Activated naive CD4-positive, alpha-beta T cell (primary cell): ENCODE measurements at places on chromosomes 6 and 20.

- no peak for DNase-seq
Measured at GRCh38 chr6:117613920-117614560, 11.7 kb upstream of the GOPC start.

DNA sequence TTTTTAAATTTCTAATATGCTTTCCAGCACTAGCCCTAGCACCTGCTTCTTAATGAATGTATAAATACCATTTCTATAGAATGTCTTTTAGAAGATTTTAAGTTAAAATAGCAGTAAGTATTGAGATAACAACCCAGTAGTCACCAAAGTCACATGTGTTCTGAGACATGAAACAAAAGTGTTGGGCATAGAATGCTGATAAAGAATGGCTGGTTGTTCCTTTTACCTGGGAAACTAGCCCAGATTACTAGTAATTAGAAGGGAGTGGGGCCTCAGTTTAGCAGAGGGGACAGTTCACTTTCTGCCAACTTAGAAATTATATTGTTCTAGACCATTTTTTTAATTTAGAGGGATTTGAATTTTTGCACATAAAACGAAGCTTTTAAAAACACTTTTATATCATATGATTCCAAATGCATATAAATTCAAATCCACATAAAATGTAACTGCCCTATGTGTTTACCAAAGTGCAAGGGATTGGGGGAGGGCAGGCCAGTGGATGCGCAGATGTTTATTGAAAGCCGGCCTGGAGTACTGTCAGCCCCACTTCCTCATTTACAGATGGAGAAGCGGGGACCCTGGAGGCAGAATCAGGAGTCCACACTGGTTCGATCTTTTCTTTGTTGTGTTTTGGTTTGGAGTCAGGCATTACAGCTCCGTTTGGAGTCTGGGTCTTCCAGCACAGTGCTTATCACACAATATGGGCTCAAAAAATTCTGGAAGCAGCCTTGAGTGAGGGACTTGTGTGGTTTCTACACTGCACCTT lies 139.8 kb downstream of the ZDHHC14 start:
- no peak for DNase-seq

- DNase-seq = no peak
Measured at GRCh38 chr20:58213716-58214115, 14.7 kb downstream of the ANKRD60 start.

DNA sequence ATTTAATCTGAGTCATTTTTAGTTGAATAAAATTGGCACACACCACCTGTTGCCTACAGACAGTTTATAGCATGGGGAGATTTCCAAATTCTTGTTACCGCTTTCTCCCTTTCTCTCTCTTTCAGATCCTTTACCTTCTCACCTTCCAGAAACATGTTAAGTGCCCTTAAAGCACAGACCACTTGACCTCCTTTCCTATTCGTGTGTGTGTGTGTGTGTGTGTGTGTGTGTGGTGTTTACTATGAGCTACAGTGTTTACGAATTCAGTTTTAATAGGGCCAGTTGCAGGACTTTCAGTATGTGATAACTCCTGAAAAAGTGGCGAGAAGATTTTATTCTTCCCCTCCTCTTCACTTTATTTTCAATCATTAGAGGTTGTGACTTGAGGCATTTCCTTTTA lies 258.1 kb downstream of the BMP2 start:
- no peak for DNase-seq

- DNase-seq = no peak
Measured at GRCh38 chr6:34912715-34913464, 23.8 kb downstream of the ANKS1A start.

GRCh38 chr6:28648878-28649375 lies 123.2 kb downstream of the GPX5 start:
- no peak for DNase-seq

- no peak for DNase-seq
Measured at GRCh38 chr6:170233286-170234205, 57.3 kb downstream of the DLL1 start.

GRCh38 chr6:125743604-125744003 lies 5.8 kb upstream of the HEY2 start:
- no peak for DNase-seq

DNA sequence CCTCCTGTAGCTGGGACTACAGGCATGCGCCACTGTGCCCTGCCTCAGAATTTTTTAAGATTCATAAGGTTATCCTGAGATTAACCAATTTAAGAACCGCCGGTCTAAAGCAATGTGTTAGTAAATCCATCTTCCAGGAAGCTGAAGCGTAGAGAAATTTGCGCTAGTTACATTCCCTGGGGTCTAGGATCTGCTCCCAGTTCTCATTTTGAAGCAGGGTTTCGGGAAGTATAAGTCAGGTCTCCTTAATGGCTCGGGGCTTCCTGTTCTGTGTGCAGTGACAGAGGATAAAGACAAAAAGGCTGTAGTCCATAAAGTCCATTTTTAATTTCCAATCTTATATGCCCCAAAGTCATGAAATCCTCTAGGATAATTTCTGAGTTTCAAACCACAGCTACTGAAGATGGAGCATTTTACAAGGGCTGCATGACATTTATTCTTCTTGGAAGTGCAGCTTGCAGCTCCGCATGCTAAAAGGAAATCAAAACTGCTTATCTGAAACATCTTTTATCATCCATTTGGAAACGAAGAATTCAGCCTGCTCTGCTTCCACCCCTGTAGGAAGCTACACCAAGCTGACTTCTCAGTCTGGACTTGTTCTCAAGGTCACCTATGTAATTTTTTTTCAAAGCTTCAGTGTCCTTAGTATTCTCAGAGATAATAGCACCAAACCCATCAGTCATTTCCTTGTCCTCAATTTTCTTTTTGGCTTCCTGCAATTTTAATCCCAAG lies 326.1 kb downstream of the PRL start:
- DNase-seq = no peak

- DNase-seq = no peak
Measured at GRCh38 chr20:23180451-23180921, 94.4 kb upstream of the CD93 start.

DNA sequence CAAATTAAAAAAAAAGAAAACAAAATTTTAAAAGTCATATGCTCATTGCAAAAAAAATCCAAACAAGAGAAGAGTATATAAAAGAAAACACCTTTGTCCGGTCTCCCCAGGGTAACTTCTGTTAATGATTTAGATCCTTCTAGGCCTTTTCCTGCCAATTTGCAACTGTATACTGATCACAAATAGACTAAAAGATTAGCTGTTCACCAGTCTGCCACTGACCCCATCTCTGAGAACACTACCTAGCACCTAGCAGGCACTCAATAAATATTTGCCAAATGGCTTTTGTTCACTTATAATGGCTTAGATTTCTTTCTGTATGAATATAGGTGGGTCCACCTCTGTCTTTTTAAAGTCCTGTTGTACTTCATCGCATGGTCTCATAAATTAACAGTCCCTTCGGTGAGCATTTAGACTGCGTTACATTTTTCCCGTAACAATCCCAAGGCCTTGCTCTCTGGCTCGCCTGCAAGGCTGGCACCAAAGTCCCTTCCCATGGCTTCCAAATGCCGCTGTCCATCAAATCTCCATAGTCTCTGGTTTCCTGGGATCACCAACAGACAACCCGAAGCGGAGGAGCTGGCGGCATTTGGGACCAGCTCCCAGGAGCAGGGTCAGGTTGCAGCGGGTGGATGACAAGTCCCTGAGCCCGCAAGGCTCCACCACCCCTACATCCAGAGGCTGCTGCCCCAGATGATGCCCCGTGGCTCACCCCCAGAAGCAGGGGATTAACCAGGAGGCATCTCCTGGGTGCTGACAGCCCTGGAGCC lies 11.8 kb downstream of the JPH2 start:
- no peak for DNase-seq

DNA sequence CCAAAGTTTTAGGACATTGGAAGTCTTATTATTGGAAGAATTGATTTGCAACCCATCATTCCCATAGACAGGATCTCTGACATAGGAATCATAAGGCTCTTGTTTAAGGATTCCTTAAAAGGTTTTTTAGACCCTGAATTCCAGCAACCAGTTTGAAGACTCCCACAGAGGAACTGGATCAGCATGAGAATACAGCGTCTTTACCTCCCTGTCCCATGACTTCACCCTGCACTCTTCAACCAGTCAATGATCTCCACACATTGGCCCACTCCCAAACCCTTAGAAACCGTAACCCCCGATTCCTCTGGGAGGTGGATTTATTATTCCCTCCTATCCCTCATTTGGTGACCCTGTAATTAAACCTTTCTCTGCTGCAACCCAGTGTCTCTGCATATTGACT lies 150.7 kb upstream of the PLCB4 start:
- no peak for DNase-seq

DNA sequence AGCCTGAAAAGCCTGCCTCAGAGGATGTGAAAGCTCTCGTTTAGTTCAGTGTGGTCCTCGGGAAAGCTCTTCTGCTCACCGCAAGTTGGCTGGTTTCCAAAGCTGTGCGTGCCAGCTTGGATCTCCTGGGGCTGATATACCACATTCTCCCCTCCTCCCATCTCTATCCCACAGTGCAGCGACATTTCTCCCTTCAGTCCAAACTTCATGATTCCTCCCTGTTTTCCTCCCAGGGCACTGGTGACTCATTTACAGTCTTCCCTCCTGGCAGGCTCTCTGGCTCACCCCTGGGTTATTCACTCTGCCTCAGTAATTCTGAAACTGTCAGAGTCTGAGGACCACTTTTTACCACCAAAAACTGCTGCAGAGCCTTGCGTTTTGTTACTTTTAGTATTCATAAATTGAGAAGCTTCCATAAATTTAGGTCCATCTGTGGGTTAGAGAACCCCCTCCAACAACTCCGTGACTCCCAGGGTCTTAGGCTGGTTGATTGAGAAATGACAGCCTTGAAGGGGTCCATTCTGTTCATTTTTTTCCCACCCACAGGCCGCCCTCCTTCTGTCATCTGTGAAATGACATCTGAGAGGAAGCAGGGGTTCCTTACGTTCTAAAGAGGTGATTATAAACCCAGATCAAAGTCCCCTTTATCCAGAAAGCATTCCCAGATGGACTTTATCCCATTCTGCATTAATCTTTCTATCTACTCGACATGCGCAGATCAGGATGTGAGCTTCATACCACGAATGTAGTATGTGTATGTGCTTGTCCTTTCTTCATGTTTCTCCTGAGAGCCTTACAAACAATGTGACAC lies 6.1 kb downstream of the TRIM10 start:
- DNase-seq = no peak

DNA sequence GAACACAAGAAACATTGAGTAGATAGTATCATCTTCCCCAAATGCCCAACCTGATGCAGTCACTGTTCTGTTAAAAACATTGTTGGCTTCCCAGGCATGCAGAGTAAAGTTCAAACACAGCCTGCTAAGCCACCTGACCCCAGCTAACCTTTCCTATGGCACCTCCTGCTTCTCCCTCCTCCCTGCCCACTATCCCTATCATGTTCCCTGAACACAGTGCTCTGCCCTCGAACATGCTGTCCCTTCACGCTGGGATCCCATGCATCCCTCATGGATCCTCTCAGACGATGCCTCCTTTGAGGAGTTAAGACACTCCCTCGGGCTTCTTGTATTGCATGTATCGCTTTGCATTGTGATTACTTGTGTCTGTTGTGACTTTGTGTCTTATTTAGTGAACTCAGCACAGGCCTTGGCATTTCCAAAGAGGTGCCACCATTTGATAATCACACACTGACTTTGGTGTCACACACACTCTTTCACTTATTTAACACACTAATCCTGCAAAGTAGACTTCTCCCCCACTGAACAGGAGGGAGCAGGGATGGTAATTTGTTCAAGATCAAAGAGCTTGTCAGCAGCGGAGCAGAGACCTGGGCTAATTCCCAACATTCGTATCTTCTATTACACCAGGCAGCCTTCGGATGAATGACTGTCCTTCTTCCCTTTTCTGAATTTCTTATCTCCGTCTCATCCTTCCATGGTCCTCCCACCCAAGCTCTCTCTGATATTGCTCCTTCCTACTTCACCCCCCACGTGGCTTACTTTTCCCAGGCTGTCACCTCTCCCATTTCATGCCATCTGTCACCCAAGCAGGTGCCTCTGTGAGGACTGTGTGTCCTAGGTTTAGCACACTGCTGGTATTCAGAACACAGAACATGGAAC lies 28.3 kb upstream of the SMIM29 start:
- DNase-seq = no peak

- DNase-seq = no peak
Measured at GRCh38 chr20:58877976-58878360, 25.5 kb downstream of the GNAS start.

DNA sequence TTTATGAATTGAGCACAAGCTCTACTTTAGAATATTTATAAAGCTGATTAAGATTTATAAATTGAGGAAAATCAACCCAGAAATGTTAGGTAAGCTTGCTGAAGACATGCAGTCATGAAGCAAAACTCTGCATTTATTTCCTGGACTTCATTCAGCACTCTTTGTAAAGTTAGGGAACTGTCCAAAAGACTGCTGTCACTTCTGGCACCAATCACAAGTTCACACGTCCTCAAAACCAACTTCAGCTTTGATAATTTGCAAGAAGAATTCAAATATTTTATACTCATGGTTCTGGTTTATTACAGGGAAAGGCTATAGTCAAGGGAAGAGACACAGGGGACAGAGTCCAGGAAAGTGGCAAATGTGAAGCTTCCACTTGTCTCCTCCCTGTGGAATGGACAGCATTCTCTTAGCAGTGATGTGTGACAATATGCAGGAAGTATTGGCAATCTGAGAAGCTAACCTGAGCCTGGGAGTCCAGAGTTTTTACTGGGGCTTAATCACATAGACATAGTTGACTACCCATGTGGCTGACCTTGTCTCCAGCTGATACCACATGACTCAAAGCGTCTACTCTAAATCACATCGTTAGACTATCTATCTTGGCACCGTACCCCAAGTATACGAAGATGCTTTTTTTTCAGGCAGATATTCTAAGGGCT lies 85.4 kb downstream of the PPP1R14C start:
- no peak for DNase-seq

DNA sequence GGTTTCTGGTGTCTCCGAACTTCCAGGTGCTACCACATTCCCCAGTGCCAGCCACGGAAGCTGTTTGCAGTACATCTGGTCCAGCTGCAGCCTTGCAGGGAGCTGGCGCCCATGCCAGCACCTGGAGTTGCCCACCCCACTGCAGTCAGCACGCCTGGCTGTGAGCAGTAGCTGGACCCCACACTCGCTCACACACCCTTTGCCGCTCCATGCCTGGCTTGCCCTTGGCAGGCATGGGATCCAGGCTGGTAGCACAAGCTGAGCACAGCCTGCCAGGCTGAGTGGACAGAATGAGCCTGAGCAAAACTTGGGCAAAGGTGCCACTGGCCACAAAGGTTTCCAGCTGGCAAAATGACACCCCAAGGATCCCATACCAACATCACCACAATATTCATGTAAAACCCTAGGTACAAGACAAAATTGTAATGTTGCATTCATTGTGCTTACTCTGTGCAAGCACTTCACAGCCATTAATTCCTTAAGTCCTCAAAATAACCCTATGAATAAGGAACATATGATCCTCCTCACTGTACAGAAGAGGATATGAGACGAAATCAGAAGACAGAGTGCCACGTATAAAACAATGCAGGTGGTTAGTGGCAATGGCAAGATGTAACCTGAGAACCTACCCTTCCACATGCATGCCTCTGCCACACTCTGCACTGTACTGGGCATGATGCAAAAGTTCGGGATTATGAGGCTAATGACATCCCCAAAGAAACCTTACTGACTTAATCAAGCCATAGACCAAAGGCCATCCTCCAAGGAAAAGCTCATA lies 18.3 kb downstream of the KIF16B start:
- DNase-seq = no peak

- DNase-seq = no peak
Measured at GRCh38 chr6:107192830-107193229, 77.5 kb upstream of the BEND3 start.

GRCh38 chr20:48789781-48790472 lies 37.9 kb downstream of the PREX1 start:
- no peak for DNase-seq

- no peak for DNase-seq
Measured at GRCh38 chr6:43016176-43016942, 2.3 kb downstream of the KLHDC3 start.
